Foreskin keratinocyte (primary cell): ENCODE measurements at places on chromosomes 4 and X. TPM values are rescaled to one million over a fixed set of nuclear protein-coding genes. Genes with fewer than 3 reads are reported as not detected.

DNA sequence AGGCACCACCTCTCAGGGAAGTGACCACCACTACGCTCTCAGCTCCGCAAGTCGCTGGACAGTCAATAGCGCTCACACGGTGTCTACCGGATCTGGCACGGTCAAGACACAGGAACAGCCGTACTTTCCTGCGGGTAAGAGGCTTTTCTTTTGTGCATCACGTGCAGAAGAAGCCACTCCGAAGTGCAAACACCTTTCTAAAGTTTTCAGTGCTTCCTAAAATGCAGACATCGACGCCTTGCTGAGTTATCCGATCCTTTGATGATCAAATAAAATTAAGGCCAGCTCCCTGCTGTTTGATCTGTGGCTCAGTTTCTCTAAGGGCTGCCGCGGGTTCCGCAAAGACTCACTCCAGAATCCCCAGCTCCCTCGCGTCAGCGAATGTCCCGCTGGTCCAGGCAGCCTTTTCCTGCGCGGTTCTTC lies 71.8 kb downstream of the FBXO8 start:
- DNase-seq, result no peak

- DNase-seq, result no peak
Measured at GRCh38 chrX:152886716-152887115, 11.2 kb upstream of the ZNF185 start.

CITED1 gene
- 0.16 and 0.22 TPM in 2 replicates for polyA plus RNA-seq

GRCh38 chr4:150679765-150680343 lies 97.9 kb downstream of the MAB21L2 start:
- peak; percentile 34 for DNase-seq

GRCh38 chrX:49915361-49916222 lies 6.8 kb upstream of the CLCN5 start:
- no peak for DNase-seq

DNA sequence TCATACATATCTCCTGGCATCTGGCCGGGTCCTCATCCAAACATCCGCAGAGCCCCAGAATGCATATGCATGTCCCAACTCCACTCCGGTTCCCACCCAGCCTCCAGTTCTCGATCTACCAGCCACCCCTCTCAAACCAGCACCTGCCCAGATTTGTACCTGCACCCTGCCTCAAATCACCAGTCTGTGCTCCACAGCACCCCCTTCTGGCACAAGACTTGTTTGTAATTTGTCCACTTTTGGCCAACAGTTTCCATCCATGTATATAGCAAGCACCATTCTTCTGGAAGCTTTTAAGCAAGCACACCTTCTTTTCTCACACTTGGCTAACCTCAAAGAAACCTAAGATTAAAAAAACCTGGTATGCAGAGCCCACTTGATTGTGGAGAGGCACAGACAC lies 644.1 kb downstream of the MID1IP1 start:
- no peak for DNase-seq

GRCh38 chrX:25069209-25069608 lies 53.4 kb upstream of the ARX start:
- DNase-seq, result no peak

GRCh38 chr4:8732092-8732491 lies 139.5 kb downstream of the CPZ start:
- no peak for DNase-seq

SLC10A4 gene
- not detected in 2 replicates for polyA plus RNA-seq

DNA sequence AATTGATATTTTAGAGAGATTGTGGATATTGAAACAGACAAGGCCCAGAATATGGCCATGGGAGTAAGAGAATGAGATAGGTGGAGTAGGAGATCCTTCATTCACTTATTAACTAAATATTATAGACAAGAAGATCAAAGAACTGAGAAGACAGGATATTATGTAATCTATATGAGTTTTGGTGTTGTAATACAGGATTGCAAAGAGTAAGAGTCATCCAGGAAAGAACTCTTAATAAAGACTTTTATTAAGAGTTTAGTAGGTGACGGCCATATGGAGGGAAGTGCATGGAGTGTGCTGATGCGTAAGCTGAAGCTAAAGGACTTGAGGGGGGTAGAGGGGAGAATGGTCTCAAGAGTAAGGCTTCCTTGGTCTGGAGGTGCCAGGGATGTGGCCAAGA lies 153.7 kb downstream of the VEGFC start:
- peak; percentile 66 for DNase-seq

DNA sequence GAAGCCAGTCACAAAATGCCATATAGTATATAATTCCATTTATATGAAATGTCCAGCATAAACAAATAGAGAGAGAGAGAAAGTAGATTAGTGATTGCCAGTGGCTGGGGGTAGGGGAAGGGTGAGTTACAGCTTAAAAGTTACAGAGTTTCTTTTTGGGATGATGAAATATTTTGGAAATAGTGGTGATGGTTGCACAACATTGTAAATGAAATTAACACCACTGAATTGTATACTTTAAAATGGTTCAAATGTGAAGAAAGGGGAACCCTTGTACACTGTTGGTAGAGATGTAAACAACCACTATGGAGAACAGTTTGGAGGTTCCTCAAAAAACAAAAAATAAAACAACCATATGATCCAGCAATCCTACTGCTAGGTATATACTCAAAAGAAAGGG lies 131.2 kb upstream of the GPC4 start:
- no peak for DNase-seq

SEL1L3 gene
- 15.8 and 17.2 TPM in 2 replicates for polyA plus RNA-seq

- no peak for DNase-seq
Measured at GRCh38 chr4:78781924-78782323, 5.8 kb downstream of the BMP2K start.

- DNase-seq, result no peak
Measured at GRCh38 chr4:33078145-33078544, 2358.0 kb downstream of the PCDH7 start.

PCGF3 gene
- polyA plus RNA-seq, result 29.1 and 32.7 TPM in 2 replicates

- no peak for DNase-seq
Measured at GRCh38 chrX:23344238-23344903, 9.7 kb downstream of the PTCHD1 start.

DNA sequence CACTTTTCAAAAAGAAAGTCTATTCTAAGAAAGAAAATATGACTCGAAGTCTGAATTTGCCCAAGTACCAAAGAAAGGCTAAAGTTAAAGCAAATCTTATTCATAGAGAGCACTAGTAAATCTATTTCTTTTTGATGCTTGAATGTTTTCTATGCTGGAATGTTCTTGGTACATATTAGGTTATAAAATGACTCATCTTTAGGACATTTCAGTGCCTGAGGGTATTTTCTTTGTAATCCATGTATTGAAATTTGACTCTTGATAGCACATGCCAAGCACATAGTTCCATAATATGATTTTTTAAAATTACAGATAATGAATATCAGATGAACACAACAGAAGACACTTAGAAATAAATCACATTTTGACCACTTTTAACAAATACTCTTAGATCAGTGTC lies 232.8 kb downstream of the TRIML1 start:
- peak; percentile 82 for DNase-seq

GAGE12E gene
- polyA plus RNA-seq, result not detected in 2 replicates

GRCh38 chr4:140153419-140153717 lies 616 bp downstream of the MAML3 start:
- DNase-seq, result no peak

AWAT2 gene
- polyA plus RNA-seq, result not detected in 2 replicates
